ENCODE measurements at places on chromosomes 2 and 18.
A peak's percentile ranks its signal among the peaks of the same experiment; 100 is the strongest.

DNA sequence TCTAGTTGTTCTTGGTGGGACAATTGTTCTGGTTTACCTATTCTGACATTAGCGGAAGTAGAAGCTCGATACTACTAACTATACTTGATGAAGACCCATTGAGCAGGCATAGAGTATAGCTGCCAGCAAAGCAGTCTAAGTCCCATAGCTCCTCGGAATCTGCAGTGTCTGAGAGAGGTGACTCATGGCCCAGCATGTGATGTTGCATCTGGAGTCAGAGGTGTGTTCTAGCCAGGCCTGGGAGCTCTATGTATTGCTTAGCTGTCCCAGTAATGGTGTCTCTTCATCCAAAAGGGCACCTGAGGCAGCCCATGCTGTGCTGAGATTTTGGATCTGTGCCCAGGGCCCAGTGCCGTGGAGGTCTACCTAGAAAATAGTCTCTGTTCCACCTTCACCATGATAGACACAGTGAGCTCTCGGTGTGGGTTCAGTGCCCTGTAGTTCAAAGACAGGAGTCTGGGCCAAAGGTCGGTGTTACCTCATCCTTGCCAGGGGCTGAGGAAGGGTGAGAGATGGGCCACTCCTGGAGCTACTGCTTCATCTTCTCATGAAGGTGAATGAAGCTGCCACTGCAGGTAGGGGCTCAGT lies 47.3 kb downstream of the MEX3C start:
- peak; percentile 9 for DNase-seq

DNA sequence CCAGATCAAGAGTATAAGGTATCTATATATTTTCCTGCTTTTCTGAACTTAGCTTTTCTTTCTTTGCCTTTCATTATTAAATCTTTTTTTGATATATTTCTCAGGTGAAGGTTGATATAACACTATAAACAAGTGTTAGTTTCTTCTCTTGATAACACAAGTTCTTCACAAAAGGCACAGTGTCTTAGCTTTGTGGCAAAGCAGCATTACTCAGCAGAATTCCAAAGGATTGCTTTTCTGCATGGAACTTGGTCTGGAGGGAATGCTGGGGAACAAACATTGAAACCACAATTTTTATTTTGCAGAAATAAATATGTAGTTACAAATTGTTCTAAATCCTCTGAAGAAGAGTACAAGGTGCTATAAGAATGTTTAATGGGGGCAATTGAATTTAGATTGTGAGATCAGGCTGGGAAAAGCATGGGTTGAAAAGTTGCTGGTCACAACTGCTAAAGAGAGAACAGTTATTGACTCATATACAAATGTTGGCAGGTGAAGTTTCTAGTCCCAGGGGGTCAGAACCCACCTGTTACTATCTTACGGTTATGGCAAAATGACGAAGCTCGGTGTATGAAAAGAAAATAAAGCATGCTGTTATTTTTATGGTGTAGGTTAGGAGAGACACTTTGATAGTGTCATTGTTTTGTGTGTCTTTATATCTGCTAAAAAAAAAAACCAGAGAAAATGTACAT lies 68.2 kb downstream of the UBR3 start:
- DNase-seq, result no peak

DNA sequence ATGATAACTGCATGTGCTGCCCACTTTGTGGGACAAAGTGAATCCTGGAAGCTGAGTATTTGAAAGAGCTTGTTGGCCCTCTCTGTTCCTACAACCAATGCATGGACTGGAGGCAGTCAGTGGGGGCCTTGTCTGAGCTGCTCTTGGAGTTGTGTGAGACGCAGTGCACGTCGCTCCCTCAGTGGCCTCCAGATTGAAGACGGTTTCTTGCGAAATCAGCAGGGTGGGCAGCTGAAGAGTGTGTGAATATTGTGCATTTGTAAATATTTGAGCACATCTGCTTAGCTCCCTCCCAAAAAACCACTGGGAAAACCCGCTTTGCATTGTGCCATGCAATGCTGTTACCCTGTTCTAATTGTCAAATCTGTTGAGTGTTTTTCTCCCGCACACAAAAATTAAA lies 782.8 kb downstream of the PLCL1 start:
- no peak for DNase-seq

- no peak for DNase-seq
Observed at GRCh38 chr2:65458999-65459398, 26.6 kb upstream of the SPRED2 start.

DNA sequence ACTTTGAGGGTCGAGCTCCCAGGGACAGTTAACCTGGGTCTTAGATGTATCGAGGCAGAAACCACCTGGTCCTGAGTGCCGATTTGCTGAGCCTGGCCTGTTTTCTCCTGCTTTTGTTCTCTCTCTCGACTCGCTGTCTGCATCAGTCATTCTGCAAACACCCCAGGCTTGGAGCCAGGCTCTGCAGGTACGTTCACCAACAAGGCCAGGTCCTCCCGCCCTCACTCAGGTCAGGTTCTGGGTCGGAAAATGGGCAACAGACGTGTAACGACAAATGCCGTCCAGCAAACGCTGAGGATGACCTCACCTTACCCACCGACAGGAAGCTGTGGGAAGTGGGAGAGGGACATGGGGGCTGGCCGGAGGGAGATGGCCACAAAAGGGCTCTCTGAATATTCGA lies 57.7 kb upstream of the PXDN start:
- DNase-seq, result no peak

DNA sequence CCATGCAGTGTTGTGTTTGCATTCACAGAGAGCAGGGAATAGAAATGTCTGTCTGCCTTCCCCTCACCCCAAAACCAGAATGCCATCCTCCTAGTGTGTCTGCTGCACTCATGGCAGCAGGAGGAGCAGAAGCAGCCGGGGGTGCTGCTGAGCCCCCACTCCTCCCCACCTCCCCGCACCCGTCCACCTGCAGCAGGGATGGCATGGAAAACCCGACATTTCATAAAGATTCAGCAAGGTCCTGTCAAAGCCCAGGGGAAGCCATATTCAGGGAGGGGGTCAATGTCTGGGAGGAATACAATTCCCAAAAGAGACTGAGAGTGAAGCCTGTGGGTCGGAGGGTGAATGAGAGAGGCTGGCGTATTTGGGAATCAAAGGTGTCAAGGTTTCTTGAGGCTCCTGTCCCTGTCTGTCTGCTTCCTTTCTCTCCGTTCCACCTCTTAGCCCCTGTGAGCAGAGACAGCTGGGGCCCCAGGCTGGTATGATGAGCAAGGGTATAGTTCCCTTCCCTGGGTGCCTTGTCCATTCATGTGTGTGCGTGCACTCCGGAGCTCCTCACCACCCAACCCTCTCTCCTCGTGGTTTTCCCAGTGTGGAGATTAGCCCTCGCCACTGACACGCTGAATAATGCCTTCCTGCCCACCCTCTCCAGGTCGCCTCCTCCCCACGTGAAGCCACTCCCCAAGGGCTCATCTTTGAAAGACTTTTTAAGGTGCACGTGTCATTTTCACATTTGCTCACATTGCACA lies 133.5 kb upstream of the ZNF236 start:
- DNase-seq, result no peak

DNA sequence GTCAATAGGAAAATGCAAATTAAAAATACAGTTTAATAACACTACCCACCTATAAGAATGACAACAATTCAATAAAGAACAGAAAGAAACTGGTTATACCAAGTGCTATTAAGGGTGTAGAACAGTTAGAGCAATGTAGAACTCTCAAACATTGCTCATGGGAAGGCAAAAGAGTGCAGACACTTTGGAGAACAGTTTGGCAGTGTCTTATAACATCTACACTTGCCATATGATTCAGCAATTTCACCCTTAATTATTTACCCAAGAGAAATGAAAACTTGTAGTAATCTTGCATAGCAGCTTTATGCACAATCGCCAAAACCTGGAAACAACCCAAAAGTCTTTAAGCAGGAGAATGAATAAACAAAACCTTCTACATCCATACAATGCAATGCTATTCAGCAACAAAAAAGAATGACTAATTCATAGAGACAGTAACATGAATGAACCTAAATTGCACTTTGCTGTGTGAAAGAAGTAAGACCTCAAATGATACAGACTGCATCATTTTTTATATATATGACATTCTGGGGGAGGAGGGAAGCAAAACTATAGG lies 455.2 kb downstream of the THSD7B start:
- DNase-seq, result no peak

- DNase-seq, result no peak
Observed at GRCh38 chr2:19480673-19481072, 122.2 kb upstream of the OSR1 start.

- no peak for DNase-seq
Observed at GRCh38 chr18:70288171-70288850, 534 bp upstream of the SOCS6 start.

DNA sequence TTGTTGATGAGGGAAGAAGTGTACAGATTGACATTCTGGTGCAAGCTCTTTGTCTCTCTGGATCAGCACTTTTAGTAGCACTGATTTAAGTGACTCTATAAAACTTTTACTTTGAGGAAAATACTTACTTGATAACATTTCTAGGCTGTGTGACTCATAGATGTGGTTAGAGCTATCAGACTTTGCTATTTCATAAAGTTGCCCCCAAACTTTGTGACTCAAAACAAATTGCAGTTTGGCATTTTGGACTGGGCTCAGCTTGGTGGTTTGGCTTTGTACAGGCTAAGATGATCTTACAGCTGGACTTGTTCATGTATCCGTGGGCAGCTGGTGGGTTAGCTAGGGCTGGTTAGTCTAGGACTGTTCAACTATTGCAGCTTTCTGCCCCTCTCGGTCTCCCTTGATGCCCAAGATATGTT lies 42.1 kb upstream of the GLS start:
- DNase-seq, result no peak

GRCh38 chr2:199975273-199975895 lies 20.0 kb downstream of the MAIP1 start:
- no peak for DNase-seq

GRCh38 chr2:80380736-80381135 lies 76.2 kb upstream of the LRRTM1 start:
- DNase-seq, result no peak

GRCh38 chr2:138212434-138212833 lies 248.2 kb downstream of the HNMT start:
- DNase-seq, result no peak

DNA sequence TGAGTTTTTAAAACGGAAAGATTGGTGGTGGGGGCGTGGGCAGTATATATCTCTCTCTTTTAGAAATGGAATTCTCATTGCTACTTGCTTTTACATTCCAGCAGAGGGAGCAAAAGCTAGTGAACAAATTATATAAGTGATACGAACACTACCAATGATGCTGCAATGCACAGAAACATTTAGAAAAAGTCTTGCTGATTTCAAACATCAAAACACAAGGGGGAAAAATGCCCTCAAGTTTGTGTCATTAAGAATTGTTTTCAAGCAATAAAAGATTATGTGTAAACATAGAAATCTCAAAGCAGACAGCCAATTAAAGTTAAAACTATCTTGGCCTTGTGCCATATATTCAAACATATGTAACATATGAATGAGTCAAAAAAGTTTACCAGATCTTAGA lies 296.3 kb upstream of the KCNJ3 start:
- no peak for DNase-seq

DNA sequence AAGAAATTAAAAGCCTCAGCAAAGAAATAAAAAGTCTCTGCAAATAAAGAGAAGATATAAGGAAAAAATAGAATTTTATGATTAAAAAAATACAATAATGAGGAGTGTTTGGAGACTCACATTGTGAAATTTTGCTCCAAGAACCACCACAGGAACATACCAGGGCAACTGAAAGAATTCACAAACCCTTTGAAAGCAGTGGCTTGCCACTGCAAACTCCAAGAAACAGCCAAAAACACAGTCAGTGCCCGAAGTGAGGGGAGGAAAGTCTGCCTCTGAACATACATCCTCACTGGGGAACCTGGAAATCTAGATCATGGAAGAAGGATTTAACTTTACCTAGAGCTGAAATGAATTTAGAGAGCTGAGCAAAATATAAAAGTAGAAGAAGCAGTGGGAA lies 33.1 kb downstream of the EVA1A start:
- no peak for DNase-seq

GRCh38 chr18:77486985-77487384 lies 237.3 kb downstream of the GALR1 start:
- no peak for DNase-seq

DNA sequence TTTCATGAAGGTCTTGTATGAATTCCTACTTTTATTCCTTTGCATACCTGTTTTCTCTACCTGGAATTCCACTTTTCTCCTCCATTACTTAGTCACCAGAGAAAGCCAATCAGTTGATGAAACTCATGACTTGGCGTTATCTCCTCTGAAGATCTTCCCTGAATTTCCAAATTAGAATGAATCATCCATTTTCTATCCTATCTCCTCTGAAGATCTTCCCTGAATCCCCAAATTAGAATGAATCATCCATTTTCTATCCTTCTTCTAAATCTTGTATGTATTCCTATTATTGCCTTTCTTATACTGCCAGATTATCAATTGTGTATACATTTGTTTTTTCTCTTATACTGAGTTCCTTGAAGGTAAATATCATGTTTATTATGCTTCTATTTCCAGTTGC lies 440.4 kb downstream of the CCDC85A start:
- no peak for DNase-seq

- DNase-seq, result no peak
Observed at GRCh38 chr2:72205504-72205881, 57.8 kb upstream of the CYP26B1 start.

DNA sequence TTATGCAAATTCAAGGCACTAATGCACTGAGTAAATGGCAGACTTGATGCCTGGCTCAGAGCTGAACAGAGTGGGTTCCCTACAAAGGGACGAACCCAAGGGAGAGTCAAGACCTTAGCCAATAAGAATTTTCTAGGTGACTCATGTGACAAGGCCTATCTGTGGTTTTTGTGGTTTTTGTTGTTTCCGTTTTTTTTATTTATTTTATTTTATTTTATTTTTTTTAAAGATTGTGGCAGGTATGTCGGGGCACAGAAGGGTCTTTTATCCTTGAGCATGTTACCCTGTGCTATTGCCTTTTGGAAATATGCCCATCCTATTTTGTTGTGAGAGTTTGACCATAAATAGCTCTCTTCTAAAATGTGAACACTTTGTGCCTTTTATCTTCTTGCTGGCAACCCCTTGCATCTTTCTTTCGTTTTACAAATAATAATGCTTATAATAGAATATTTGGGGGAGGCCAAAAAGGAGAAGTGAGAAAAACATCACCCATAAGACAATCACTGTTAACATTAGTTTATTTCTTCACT lies 113.4 kb upstream of the AQP4 start:
- DNase-seq, result no peak

DNA sequence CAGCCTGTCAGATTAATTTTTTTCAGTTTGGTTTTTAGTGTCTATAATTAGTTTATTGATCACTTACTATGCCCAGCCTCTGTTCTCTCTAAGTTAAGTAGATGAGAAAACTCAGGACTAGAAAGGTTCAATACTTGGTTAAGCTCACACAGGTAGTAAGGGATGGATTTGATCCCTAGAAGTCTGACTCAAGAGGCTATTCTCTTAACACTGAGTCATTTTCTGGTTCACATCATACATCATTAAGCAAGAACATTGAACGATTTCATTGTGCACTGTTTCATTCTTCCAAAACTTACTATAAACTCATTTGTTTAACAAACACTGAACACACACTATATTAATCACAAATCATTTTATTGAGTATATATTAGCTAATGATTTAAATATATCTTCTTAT lies 54.1 kb upstream of the SLC38A11 start:
- no peak for DNase-seq

GRCh38 chr2:19669559-19669958 lies 232.2 kb downstream of the TTC32 start:
- no peak for DNase-seq
